Right cardiac atrium (tissue), 5 donors: ENCODE measurements at places on chromosomes 6 and 20.

- no peak for DNase-seq
Observed at GRCh38 chr6:54043360-54043759, 67.9 kb upstream of the MLIP start.

DNA sequence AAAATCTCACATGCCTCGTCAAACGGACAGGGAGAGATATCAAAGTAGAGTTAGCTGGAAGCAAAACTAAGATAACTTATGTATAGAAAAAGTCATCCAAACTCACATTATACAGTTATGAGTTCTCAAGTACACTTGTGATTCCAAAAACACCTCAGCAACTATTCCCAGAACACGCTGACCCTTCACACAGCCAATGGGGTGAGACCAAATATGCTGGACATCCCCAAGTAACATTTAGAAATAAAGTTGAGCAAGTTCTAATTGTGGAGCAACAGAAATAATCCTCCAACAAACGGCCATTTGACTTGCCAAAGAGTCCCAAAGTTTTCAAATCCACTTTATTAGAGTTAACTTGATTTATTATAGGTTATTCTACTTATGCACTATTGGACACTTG is 52.4 kb downstream of the LY86 start:
- DNase-seq = no peak

- no peak for DNase-seq
Observed at GRCh38 chr6:126535595-126535994, 195.7 kb downstream of the CENPW start.

- DNase-seq = no peak
Observed at GRCh38 chr6:14075095-14075503, 42.5 kb upstream of the CD83 start.

- DNase-seq = peak; percentile 61
Observed at GRCh38 chr6:112016320-112016719, 37.6 kb upstream of the CCN6 start.

- DNase-seq = no peak
Observed at GRCh38 chr20:24166123-24166381, 177.5 kb upstream of the GGTLC1 start.

DNA sequence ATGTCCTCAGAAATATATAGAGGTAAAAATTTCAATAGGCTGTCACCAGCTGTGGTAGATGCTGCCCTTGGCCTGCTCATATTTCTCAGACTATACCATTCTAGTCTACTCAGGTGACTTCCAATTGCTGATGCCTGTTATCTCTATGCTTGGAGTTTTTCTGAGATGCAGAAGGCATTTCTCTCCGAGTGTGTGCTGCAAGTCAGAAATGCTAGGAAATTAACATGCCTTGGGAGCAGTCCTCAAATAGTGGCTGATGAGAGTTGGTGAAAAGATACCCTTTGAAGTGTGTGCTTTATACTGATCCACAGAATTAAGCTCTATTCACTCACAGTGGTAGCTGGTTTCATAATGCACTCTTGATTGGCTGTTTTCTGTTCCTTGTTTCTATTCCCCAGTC is 43.2 kb upstream of the PKIB start:
- no peak for DNase-seq

DNA sequence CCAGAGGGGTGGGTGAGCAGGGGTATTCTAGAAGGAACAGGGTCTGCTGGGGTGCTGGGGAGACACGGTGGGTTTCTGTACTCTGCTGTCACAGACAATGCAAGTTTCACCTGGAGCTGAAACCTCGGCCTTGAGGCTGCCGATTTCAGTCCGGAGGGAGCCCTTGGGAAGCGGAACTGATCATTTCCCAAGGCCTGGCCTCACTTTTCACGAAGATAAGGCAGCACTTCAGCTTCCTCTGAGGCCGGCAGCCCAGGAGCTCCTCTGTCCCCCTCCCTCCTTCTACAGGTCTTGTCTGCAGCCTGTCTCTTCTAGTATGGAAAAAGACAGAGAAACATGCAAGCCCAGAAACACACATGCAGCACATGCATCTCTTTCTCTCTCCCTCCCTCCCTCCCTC is 242.1 kb downstream of the CDC5L start:
- DNase-seq = no peak

- no peak for DNase-seq
Observed at GRCh38 chr20:35462351-35462750, 7.0 kb downstream of the CEP250 start.
